SK-N-SH (cell line): ENCODE measurements at places on chromosomes 13 and 19.
A peak's percentile ranks its signal among the peaks of the same experiment; 100 is the strongest.

DNA sequence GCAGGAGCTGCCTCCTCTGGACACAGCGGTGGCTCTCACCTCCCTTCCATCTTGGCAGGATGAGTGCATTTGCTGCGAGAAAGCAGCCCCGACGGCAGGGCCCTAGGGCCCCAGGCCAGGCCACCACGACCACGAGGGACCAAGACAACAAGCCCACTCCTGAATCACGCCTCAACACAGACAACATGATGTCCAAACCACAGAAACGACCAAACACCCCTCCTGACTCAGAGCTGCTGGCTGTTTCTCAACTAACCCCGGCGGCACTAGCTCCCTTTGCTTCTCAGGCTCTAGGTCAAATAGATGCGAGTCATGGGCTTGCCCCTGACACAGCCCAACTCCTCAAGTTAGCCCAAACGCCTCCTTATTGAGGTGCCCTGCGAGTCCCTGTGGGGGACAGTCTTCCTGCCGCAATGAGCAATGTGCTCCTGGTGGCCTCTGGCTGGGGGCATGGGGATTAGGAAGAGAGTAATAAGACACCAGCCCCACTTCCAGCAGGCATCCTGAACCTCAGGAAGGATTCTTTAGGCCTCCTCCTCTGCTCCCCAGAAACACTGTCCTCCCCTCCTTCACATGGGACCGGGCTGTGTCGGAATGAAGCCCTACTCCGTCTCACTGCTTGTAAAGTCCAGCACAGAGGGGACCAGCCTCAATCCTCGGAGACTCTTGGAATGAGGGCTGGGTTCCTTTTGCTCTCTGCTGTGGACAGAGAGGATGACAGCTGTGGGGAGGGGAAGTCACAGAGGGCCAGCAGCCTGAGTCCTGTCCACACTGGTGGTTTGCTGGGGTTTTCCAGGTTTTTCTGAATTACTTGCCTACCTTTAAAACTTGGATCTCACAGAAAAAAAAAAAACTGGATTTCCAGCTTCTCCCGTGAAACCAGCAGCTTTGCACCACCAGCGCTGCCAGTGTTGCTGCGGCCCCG lies 6.9 kb upstream of the ATF5 start:
- H3K4me3 ChIP-seq, result no peak overlapping the region
- H3K27ac ChIP-seq, result no peak overlapping the region
- no peaks in the 10 kb centered on the region for H3K27me3 ChIP-seq
- H3K36me3 ChIP-seq, result peaks cover 20% of the 10 kb centered on the region
- peaks cover 1% of the 10 kb centered on the region; the same call in 1 of the 2 replicates for H3K4me1 ChIP-seq
- DNase-seq, result no peak

- H3K27me3 ChIP-seq, result no peaks in the 10 kb centered on the region
- H3K4me1 ChIP-seq, result peaks cover 28% of the 10 kb centered on the region
- no peak for DNase-seq
- no peaks in the 10 kb centered on the region for H3K36me3 ChIP-seq
- H3K4me3 ChIP-seq, result no peak overlapping the region
- H3K27ac ChIP-seq, result no peak overlapping the region
Measured at GRCh38 chr13:98996046-98996445, 18.2 kb upstream of the DOCK9 start.

DNA sequence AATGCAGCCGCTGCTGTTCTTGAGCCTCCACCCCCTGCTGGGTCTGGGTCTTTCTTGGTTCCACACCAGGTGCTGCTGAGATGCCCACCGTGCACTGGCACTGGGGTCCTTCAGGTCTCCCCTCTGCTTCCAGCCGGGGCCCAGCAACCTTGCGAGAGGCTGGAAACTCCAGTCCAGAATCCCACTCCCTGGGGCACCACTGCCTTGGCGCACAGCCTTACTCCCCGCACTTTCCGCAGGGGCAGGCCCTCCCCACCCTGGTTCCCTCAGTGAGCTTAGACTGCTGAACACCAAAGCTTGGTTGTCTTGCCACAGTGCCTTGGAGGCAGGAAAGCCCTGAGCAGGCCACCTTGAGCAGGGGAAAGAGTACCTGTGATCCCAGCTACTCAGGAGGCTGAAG lies 60.0 kb downstream of the ANKRD10 start:
- H3K27me3 ChIP-seq, result no peaks in the 10 kb centered on the region
- H3K4me3 ChIP-seq, result no peak overlapping the region
- no peaks in the 10 kb centered on the region for H3K36me3 ChIP-seq
- no peak overlapping the region for H3K27ac ChIP-seq
- no peak for DNase-seq

DNA sequence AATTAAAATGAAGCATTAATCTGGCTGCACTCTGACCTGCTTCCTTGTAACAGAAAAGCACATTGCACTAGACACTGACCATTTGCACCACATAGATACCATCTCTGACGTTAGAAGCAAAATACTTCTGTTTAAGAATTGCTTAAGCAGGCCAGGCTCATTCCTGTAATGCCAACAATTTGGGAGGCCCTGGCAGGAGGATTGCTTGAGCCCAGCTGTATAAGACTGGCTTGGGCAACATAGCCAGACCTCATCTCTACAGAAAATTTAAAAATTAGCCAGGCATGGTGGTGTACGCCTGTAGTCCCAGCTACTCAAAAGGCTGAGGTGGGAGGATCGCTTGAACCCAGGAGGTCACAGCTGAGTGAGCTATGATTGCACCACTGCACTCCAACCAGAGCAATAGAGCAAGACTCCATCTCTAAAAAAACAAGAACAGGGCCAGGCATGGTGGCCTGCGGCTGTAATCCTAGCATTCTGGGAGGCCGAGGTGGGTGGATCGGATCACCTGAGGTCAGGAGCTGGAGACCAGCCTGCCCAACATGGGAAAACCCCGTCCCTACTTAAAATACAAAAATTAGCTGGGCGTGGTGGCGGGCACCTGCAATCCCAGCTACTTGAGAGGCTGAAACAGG lies 7.0 kb upstream of the TLE6 start:
- no peak overlapping the region for H3K4me3 ChIP-seq
- H3K4me1 ChIP-seq, result peaks cover 4% of the 10 kb centered on the region; the same call in 1 of the 2 replicates
- H3K27ac ChIP-seq, result no peak overlapping the region
- H3K27me3 ChIP-seq, result no peaks in the 10 kb centered on the region
- H3K36me3 ChIP-seq, result no peaks in the 10 kb centered on the region

GRCh38 chr13:113655346-113656002 lies 2.5 kb downstream of the ATP4B start:
- H3K4me1 ChIP-seq, result peaks cover 7% of the 10 kb centered on the region; the same call in 1 of the 2 replicates
- H3K36me3 ChIP-seq, result no peaks in the 10 kb centered on the region
- H3K27ac ChIP-seq, result no peak overlapping the region
- H3K4me3 ChIP-seq, result no peak overlapping the region
- no peaks in the 10 kb centered on the region for H3K27me3 ChIP-seq

DNA sequence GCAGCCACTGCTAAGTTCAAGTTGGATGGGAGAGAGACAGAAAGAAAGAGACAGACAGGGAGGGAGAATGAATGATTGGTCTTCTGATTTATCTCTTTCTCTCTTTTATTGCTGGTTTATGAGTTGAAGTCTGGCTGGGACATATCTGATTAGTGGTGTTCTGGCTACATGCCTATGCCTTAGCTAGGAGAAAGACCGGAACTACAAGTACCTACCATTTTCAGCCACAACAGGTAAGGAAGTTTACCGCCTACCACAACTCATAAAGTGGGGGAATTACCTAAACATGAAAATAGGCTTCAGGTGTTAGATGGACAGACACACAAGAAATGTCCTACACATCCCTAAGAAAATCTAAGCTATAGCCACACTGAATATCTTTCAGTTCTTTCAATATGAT lies 36.6 kb upstream of the GPC6 start:
- H3K4me1 ChIP-seq, result no peaks in the 10 kb centered on the region
- DNase-seq, result no peak
- H3K27ac ChIP-seq, result no peak overlapping the region
- H3K4me3 ChIP-seq, result no peak overlapping the region
- H3K27me3 ChIP-seq, result no peaks in the 10 kb centered on the region

GRCh38 chr13:35700671-35701070 lies 224.2 kb upstream of the MAB21L1 start:
- DNase-seq, result no peak
- peak overlapping the region; percentile 64 for H3K27ac ChIP-seq
- no peaks in the 10 kb centered on the region for H3K36me3 ChIP-seq
- H3K4me3 ChIP-seq, result peak overlapping the region; percentile 4; the same call in 1 of the 2 replicates
- peaks cover 7% of the 10 kb centered on the region; the same call in 1 of the 2 replicates for H3K4me1 ChIP-seq

DNA sequence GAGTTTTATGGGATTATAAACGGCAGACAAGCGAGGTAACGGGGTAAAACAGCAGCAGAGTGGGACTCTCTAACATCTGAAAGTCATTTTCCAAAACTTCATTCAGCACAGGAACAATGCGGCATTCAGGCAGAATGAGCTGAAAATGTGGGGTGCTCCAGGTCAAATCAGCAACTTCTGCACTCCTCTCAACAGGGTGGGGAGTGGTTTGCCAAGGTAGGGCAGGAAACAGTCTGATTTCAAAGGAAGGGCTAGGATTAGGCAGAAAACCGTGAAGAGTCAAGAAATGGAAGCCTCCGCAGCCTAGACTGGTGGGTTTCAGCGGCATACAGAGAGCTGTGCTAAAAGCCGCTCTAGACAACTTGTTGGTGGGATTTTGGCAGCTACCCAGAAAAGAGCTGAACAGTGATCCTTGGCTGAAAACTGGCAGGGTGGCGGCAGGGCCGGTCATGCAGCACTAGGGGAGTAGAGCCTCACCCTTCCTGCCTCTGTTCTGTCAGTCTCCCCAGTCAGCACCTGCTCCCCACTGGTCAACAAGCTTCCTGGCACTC lies 154.2 kb upstream of the KLF12 start:
- H3K27ac ChIP-seq, result peak overlapping the region; percentile 51; the same call in 1 of the 2 replicates
- no peaks in the 10 kb centered on the region for H3K27me3 ChIP-seq
- H3K4me1 ChIP-seq, result peaks cover 33% of the 10 kb centered on the region
- DNase-seq, result peak; percentile 10

- H3K27ac ChIP-seq, result no peak overlapping the region
- H3K36me3 ChIP-seq, result no peaks in the 10 kb centered on the region
- H3K4me3 ChIP-seq, result no peak overlapping the region
- DNase-seq, result no peak
Measured at GRCh38 chr19:16715611-16716010, 4.0 kb upstream of the NWD1 start.

- no peak for DNase-seq
- peaks cover 30% of the 10 kb centered on the region for H3K36me3 ChIP-seq
- peaks cover 19% of the 10 kb centered on the region; the same call in 1 of the 2 replicates for H3K4me1 ChIP-seq
Measured at GRCh38 chr19:16428372-16429036, 43.3 kb downstream of the EPS15L1 start.

DNA sequence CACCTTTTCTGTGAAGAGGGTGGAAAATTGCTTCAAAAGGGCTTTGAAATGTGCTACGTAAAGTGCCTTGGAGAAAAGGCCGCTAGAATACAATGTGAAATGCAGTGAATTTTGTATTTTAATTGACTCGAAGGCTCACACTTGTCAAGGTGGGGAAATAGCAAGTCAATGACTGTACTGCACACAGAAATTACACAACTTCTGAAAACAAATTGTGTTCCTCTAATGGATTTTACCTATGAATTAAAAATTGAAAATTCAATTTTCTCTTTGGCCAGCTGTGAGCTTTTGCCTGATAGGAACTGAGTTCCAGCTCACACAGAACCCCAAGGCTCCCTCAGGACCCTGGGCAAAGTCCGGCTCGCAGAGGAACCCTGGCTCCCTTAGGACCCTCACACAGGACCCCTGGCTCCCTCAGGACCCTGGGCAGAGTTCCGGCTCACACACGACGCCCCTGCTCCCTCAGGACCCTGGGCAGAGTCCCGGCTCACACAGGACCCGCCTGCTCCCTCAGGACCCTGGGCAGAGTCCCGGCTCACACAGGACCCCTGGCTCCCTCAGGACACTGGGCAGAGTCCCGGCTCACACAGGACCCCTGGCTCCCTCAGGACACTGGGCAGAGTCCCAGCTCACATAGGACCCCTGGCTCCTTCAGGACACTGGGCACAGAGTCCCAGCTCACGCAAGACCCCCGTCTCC lies 324.9 kb downstream of the UQCRFS1 start:
- no peak overlapping the region for H3K4me3 ChIP-seq
- no peaks in the 10 kb centered on the region for H3K4me1 ChIP-seq
- H3K27me3 ChIP-seq, result peaks cover 33% of the 10 kb centered on the region; the same call in 1 of the 2 replicates

GRCh38 chr13:114029866-114030625 lies 56.2 kb upstream of the C13orf46 start:
- peaks cover 6% of the 10 kb centered on the region for H3K36me3 ChIP-seq
- peaks cover 17% of the 10 kb centered on the region; the same call in 1 of the 2 replicates for H3K4me1 ChIP-seq
- no peak overlapping the region for H3K27ac ChIP-seq
- H3K4me3 ChIP-seq, result no peak overlapping the region
- H3K27me3 ChIP-seq, result no peaks in the 10 kb centered on the region
- no peak for DNase-seq

- no peaks in the 10 kb centered on the region for H3K27me3 ChIP-seq
- peak overlapping the region; percentile 93 for H3K4me3 ChIP-seq
- H3K36me3 ChIP-seq, result peaks cover 4% of the 10 kb centered on the region
- DNase-seq, result peak; percentile 86
- H3K27ac ChIP-seq, result peak overlapping the region; percentile 90
- peaks cover 37% of the 10 kb centered on the region for H3K4me1 ChIP-seq
Measured at GRCh38 chr19:47230054-47230920, 712 bp downstream of the BBC3 start.

GRCh38 chr19:37955986-37956385 lies 49.0 kb downstream of the SIPA1L3 start:
- H3K27ac ChIP-seq, result no peak overlapping the region
- no peak overlapping the region for H3K4me3 ChIP-seq
- peaks cover 16% of the 10 kb centered on the region; the same call in 1 of the 2 replicates for H3K4me1 ChIP-seq
- H3K36me3 ChIP-seq, result no peaks in the 10 kb centered on the region

- H3K4me3 ChIP-seq, result no peak overlapping the region
- H3K27me3 ChIP-seq, result no peaks in the 10 kb centered on the region
- H3K4me1 ChIP-seq, result no peaks in the 10 kb centered on the region
- peaks cover 30% of the 10 kb centered on the region for H3K36me3 ChIP-seq
- peak; percentile 90 for DNase-seq
- H3K27ac ChIP-seq, result no peak overlapping the region
Measured at GRCh38 chr19:12703046-12703445, 6.6 kb upstream of the FBXW9 start.

- H3K4me3 ChIP-seq, result no peak overlapping the region
- H3K27ac ChIP-seq, result no peak overlapping the region
Measured at GRCh38 chr19:5594521-5594950, 26.8 kb upstream of the TINCR start.

DNA sequence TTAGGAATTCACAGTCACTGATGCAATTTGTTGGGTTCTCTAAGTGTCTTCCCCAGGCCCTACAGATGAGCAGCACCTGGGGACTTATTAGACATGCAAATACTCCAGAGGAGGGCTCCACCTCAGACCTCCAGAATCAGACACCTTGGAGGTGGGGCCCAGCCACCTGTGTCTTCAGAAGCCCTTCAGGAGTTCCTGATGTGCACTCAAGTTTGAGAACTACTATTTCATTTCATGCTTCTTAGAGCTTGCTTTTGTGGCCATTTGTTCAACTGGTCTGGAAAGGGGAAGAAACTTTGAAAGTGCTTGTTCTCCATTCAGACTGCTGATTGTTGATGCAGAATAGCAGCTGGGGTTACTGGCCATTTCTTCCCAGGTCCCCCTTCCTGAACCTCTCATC lies 472.0 kb downstream of the COG6 start:
- H3K4me3 ChIP-seq, result no peak overlapping the region
- no peak overlapping the region for H3K27ac ChIP-seq
- no peaks in the 10 kb centered on the region for H3K36me3 ChIP-seq
- no peaks in the 10 kb centered on the region for H3K27me3 ChIP-seq
- no peaks in the 10 kb centered on the region for H3K4me1 ChIP-seq
